ENCODE measurements at places on chromosomes 6 and 20.
A peak's percentile ranks its signal among the peaks of the same experiment; 100 is the strongest.

GRCh38 chr6:124970243-124970642, 8.0 kb downstream of the RNF217 start:
- DNase-seq = no peak

DNA sequence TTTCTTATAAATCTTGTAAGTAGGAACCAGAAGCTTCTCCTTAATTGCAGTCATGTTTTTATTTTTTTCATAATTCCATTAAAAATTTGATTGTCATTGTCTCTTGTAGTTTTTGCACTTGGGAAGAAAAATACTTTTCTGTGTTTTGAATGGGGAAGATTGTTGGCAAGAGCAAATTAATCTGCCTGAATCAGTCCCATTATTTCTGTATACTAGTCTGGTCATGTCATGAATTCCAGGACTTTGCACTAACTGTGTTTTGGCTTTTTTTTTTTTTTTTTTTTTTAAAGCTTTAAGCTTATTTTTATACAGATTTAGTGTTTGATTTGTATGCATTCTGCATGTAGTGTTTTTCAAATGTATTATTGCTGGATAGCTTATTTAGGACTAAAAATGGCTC, 47.6 kb downstream of the RALGAPB start:
- no peak for DNase-seq

DNA sequence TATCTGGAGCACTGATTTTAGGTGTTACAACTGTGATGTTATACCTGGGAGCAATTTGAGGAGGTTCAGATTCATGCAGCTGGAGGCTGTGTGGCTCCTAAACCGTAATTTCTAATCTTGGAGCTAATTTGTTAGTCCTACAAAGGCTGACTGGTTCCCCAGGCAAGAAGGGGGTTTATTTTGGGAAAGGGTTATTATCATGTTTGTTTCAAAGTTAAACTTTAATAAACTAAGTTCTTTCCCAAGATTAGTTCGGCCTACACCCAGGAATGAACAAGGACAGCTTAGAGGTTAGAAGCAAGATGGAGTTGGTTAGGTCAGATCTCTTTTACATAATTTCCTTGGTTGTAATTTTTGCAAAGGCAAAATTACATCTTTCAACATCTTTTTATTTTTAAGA, 135.8 kb downstream of the MYO6 start:
- no peak for DNase-seq

- peak; percentile 79 for DNase-seq
Measured at GRCh38 chr6:36364669-36365479, 22.6 kb downstream of the ETV7 start.

DNA sequence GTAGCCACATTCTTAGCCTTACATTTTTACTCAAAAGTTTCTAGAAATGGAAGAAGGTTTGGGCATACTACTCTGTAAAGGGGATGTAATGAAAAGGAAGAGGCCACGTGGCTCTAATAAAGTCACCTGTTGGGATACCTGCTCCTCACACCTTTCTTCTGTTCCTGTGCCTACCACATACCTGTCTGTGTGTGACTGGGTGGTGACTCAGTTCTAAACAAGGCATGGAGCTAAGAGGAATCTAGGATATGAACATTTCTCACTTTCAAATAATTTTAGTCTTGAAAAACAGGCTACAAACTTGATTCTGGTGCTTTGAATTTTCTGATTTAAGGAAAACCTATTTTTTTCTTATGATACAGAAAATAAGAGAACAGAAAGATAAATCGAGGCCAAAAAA, 363.6 kb downstream of the RFPL4B start:
- DNase-seq = no peak

DNA sequence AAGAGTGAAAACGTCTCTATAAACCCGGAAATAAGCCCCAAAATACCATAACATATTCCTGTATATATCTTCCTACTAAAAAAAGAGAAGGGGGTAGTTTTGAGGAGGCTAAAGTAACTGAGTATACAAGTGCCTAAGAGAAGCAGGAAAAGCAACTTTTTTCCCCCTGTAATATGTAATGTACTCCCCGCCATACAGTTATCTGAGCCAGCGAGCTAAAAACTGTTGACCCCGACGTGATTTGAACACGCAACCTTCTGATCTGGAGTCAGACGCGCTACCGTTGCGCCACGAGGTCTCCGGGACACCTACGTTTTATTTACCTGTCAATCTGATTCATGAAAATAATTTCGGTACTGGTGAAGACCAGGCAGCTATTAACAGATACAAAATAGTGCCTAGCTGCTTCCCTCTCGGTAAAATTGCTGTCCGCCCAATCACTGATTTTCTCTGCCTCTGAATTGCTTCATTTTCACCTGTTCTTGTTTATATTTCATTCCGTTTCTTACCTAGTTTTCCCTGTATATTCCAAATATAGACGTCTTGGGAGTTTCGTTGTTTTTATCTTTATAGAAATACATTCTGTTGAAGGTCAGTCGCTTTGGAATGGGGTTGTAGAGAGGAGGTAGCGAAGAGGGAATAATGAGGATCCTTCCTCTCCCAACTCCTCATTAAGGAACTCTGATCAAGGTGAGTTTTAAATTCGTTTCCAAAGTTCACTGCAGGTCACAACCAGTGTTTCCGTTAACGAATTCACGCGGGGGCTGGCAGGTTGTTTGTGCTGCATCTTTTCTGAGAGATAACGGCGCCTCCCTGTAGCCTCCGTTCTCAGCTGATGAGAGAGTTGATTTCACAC, 33.6 kb upstream of the BTN3A2 start:
- peak; percentile 57 for DNase-seq

- DNase-seq = no peak
Measured at GRCh38 chr20:43198607-43199006, 8.9 kb upstream of the PTPRT start.

GRCh38 chr6:53029761-53030160, 34.7 kb upstream of the GSTA4 start:
- no peak for DNase-seq

DNA sequence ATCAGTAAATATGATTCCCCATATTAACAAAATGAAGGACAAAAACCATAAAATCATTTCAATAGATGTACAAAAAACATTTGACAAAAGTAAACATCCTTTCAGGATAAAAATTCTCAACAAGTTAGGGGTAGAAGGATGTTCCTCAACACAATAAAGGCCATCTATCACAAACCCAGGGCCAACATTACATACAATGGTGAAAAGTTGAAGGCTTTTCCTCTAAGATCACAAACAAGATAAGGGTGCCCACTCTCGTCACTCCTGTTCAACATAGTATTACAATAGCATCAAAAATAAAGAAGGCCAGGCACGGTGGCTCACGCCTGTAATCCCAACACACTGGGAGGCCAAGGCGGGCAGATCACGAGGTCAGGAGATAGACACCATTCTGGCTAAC, 22.6 kb upstream of the ASF1A start:
- no peak for DNase-seq

DNA sequence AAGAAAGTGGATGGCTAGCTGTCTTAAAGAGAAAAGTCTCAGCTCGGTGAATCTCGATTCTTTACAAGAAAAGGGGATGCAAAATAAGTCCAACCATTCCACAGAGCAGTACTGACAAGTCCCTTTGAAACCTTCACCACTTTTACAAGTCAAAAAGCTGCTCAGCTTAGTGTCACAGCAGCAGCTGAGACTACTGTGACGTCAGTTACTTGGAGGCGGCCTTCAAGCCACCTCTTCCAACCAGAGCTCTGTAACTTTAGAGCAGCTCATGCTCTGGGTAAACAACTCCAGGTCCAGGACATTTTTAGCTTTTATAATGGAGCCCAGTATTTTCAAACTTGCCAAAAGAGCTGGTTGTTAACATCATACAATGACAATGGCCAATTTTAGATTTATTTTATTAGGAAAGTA, at the start of gene KIAA0408:
Gene KIAA0408 (minus strand): TSS at position 159 of the 411 bp plus-strand sequence. CDS start 5,408 bp downstream, outside the sequence.
- DNase-seq = no peak

GRCh38 chr20:11063444-11063843, 389.6 kb upstream of the JAG1 start:
- DNase-seq = no peak

DNA sequence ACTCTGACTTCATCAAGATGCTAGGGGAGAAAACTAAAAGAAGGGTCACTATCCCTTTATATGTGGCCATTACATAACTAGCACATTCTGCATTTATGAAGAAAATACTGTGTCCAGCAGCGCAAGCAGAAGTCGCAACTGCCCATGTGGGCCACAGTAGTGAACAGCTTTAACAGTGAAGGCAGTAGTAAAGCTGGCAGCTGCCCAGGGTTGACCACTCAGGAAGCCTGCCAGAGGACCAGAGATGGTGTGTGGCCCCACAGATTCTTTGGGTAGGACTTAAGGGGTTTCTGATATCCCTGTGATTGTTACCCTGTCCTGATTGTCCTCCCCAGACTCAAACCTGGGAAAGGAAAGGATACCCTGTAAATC, 88.3 kb upstream of the NT5E start:
- DNase-seq = no peak

DNA sequence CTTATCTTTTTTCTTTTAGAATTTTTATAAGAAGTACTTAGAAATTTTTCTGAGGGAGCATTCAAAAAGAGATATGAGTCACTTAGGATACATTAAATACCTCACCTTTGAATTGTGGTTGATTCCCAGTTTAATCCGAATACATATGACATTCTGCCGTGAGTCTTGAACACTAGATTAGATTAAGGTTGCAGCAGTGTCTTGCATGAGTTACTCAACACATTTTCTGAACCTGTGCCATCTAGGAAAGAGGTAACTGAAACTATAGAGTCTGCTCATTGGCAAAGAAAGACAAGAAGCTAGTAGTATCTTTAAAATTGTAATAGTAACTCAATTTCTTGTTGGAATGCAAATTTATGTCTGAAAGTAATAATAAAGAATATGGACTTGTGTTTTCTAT, 14.9 kb downstream of the PEX3 start:
- no peak for DNase-seq

- no peak for DNase-seq
Measured at GRCh38 chr6:155678361-155678760, 222.7 kb upstream of the NOX3 start.

- peak; percentile 34 for DNase-seq
Measured at GRCh38 chr6:139841794-139842215, 467.4 kb upstream of the CITED2 start.

GRCh38 chr6:30837432-30837831, 46.9 kb upstream of the DDR1 start:
- no peak for DNase-seq

- DNase-seq = no peak
Measured at GRCh38 chr20:51383891-51384510, 158.5 kb downstream of the NFATC2 start.

- DNase-seq = no peak
Measured at GRCh38 chr6:90194371-90194841, 102.2 kb downstream of the BACH2 start.

DNA sequence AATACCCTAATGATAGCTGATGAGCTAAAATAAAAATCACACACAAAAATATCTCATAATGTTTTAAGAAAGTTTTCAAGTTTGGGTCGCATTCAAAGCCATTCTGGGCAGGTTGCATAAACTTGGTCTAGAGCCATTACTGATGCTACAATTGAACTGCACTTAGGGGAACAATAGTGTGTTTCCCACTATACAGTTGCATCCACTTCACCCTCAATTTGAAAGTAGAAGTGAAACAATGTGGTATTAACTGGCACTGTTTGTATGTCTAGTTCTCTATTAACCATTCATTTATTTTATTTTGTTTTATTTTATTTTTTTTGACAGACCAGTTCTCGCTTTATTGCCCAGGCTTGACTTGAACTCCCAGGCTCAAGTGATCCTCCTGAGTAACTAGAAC, 23.0 kb upstream of the STK38 start:
- DNase-seq = no peak

GRCh38 chr6:2799936-2800527, 34.8 kb downstream of the WRNIP1 start:
- DNase-seq = no peak

GRCh38 chr20:63359937-63360849, 956 bp downstream of the CHRNA4 start:
- DNase-seq = no peak

- peak; percentile 41 for DNase-seq
Measured at GRCh38 chr6:142692942-142693341, 252.0 kb downstream of the HIVEP2 start.

DNA sequence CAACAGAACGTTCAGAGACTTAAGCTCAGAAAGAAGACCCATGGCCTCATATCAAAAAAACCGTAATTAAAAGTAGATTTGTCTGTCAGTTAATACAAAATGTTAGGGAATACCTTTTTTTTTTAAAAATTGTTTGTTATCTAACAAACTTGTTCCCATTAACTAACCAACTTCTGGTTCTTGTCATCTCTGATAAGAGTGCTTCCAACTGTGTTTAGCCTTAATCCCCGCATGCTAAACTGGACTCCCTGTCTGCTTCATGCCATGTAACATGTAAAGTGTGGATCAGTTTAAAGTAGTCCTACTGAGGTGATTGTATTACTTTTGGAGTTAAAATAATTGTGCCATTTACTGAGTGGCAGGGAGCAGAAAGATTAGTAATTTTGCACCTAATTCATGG, 6.3 kb downstream of the JARID2 start:
- DNase-seq = no peak

GRCh38 chr20:64247307-64247618, 8.3 kb upstream of the PCMTD2 start:
- DNase-seq = no peak

DNA sequence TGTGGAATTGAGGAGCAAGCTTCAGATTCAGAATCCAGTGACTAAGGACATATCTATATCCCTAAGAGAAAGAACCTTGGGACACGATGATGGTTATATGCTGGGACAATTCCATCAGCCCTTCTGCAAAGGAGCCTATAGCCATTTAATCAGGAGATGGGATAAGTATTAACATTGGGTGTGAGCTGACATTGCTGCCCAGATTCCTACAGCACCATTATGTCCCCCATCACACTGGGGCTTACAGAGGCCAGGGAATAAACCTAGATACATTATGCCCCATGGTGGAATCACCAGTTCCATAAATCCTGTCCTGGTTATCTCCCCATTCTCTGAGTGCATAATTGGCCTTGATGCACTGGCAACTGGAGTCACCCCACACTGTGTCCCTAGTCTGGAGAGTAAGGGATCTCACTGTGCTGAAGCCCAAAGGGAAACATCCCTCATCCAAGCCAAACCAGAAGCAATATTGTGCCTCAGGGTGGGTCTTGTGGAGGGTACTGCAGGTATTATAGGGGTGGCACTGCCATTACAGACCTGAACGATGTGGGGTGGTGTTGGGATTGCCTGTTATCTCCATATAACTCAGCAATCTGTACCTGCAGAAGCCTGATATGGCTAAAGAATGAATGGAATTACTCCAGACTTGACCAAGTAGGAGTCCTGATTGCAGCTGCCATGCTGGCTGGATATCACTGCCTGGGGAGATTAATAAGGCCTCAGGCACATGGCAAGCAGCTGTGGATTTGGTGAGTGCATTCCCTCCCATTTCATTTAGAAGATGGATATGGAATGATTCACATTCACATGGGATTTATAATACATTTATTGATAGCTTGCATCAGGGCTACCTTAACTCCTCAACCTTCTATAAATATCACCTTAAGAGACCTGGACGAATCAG, 5.0 kb downstream of the HLA-A start:
- no peak for DNase-seq

DNA sequence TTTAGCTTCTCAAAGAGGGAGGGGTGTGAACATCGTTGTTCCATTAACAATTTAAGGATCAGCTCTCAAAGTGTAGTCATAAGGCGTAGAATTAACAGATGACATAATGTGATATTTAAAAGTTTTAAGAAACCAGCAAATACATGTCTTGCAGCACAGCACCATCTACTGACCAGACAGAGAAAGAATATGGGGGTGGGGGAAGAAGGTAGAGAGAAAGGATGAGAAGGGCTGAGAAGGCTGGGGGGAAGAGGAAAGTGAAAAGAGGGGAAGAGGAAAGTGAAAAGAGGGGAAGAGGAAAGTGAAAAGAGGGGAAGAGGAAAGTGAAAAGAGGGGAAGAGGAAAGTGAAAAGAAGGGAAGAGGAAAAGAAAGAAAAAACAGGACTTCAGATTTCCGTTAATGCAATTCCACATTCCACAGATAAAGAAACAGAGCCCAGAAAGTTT, 80.9 kb downstream of the HAO1 start:
- peak; percentile 6 for DNase-seq

All from GM10248 (cell line).